ENCODE measurements at places on chromosomes 6 and 20.
A peak's percentile ranks its signal among the peaks of the same experiment; 100 is the strongest.

DNA sequence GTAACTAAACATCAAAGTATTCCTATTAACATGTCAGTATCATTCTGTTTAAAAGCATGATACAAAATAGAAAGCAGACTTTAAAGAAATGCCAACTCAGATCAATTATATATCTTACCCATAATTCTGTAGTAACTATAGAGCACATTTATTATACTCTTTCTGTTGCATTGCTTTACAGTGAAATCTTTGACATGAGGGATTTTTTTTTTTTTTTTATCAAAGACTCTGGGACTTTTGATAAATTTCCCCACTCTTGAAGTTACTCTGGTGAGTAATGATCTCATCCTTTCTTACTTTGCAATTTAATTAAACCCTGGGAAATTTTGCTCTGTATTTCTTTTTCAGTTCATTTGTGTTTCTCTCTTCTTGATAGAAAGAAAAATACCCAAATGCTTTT, 17.4 kb downstream of the ADGRF4 start:
- no peak for DNase-seq

DNA sequence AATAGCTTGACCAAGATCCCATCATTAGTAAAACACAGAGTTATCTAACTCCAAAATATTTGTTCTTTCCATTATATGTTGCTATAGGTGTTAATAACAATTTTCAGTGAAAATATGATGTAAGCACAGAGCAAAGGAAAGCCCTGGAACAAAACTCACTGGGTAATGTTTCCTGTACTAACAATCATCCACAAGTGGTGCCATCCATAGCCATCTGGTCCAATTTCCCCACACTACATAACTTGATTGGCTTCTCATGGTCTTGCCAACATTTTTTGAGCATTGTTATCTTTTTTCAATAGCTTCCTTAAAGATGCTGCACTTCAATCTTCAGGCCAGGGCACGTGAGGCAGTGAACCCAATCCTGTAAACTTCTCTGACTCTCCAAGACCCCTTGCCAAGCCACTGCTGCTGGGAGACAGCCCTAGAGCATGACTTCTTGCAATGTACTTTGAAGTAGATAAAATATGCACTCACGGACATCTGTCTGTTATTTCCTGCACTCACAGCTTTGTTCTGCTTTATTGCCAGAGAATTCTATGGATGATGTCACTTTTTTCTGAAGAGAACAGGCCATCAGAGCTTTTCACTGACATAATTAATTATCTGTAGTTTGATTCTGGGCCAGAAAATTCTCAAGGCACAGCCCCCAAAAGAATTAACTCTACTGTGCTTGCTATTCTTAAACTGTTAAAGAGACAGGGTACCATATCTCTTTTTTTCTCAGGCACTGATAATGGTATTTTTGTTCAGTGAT, 97.5 kb upstream of the TMEM30A start:
- no peak for DNase-seq

GRCh38 chr6:33841070-33841469, 37.3 kb upstream of the MLN start:
- DNase-seq: no peak

DNA sequence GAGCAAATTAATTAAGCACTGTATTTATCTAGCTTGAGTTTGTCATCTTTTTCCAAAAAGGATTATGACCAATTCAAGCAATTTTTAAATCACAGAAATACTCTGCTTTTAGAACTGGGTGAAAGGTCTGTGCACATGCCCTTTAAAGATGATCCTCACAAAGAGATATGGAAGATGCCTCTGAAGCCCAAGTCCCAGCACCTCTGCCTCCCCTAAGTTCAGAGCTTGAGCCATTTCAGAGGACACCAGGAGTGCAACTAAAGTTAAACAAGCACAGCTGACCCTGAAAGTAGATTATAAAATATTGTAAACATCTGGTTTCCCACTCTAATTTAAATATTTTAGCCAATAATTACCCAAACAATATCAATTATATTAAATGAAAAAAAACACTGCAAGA, 139.5 kb upstream of the BEND6 start:
- DNase-seq: no peak

GRCh38 chr6:167798453-167798852, 28.3 kb upstream of the AFDN start:
- DNase-seq: no peak

DNA sequence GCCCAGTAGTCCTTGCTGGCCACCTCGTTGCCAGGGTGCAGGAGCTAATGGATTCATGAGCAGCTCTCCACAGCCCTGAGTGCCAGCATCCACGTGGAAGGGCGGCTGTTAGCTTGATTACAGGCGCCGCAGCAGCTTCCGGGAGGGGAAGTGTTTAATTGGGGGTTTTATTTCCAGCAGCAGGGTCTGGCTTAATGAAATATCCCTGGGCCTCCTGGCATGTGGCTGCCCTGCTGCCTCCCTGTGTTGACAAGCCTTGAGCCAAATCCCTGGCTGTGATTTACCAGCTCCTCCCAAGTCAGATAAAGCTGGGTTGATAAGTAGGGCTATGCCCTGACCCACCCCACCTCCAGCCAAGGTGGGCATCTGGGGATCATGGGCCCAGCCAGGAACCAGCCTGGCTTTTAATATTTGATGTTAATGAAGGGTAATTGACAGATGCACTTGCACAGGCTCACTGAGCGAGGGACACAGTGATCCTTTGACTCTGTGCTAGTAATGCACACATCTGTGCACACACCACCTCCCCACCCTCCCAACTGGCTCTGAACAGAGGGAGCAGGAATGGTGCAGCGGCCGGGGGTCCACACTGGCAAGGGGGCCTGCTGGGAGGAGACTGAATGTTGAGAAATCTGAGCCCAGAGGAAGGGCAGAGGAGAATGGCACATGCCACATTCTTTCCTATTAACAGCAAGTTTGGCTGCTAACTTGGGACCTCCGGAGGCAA, 13.6 kb downstream of the GLP1R start:
- no peak for DNase-seq

DNA sequence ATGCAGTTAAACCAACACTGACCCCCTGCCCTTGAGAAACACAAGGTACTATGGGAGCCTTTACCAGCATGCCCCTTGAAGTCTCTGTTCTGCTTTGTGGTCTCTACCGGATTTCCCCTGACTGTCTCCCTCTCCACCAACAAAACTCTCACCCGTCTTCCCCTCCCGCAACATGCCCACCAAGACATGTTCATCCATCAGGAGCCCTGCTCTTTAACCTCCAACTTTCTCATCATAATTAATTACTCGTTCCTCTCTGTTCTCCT, 1.1 kb downstream of the ZNF165 start:
- peak; percentile 48 for DNase-seq

DNA sequence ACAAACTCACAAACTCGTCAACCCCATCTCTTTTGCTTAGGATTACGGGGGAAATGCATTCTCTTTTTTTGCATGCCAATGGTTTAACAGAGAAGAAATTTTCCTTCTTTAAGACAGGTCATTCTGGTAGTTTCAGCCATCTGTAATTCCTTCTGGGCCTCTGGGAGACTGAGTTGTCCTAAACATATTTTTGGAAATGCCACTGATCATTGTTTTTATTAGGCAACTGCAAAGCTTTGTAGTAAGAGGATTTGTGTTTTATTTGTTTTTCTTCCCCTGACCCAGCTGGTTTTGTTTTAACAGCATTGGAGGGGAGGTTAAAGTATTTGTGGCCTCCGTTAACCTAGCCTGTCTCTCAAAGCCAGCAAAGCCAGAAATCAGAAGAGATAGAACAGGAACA, 73.1 kb upstream of the ISM1 start:
- DNase-seq: no peak

DNA sequence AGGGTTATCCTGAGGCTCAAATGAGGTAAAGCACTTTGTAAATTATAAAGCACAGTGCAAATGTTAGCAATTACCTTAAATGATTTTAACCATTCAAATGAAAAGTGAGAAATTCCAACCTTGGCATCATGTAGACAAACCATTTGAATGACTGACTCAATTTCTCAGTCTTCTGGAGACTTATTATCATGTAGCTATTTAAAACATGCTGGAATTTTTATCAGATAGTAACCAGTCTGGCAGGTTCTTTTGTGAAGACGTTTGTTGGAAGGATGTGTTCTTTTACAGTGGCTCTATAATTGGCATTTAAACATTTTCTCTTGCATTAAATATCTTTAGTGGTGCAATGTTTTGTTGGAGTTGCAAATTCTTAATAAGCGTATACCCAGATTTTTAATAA, 386.6 kb downstream of the NKAIN2 start:
- DNase-seq: no peak
